ENCODE measurements at places on chromosomes 13 and 19.

- DNase-seq = no peak
Measured at GRCh38 chr13:99154064-99154463, 46.6 kb upstream of the UBAC2 start.

DNA sequence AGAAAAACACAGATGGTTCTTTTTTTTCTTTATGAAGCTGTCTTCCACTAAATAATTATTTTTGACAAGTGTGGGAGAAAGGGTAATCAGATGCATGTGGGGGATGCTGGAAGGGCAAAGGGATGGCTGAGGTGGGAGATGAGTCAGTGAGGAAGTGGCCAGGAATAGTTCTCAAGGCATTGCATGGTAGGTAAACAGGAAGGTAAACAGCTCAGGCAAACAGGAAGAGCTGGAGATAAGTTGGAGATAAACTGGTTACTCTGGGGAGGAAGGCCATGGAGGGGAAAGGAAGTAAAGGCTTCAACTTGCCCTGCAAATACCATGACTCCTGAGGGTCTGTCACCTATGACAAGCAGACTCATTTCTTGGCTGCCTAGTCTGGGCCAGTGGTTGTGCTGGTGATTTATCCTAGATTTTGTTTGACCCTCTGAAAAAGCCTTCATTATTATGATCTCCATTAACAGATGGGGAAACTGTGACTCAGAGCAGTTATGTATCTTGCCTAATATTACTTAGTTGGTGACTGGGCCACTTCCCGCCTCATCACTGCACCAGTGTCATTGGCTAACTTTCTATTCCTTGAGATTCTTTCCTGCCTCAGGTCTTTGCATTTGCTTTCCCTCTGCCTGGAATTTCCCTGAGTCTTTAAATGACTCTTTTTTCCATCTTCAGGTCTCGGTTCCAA lies 17.1 kb downstream of the ACTL9 start:
- DNase-seq = no peak

- DNase-seq = no peak
Measured at GRCh38 chr19:55345818-55346724, 6.4 kb downstream of the KMT5C start.

GRCh38 chr19:40601134-40601974 lies at the start of gene LTBP4:
LTBP4 (plus strand) TSS chr19:40601369; CDS start chr19:40601388, 19 bp downstream.
- peak; percentile 34 for DNase-seq

- DNase-seq = no peak
Measured at GRCh38 chr19:53394522-53394973, 401 bp upstream of the ZNF765 start.

DNA sequence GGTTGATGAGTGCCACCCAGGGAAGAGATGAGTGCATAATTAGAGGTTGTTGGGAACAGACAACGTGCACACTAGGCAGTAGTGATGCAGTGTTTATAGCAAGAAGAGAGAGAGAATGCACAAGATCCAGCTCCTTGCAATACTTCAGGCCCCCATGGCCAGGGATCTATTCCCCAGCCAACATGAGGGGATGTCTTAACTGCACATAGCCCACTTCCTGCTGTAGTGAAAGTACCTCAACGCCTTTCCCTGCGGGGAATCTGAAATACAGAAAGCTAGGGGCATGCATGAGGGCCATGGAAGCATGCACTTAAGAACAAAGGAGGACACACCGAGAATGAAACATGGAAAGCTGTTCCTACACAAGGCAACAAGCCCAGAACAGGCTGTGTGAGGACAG lies 636.7 kb upstream of the GPC6 start:
- DNase-seq = no peak

GRCh38 chr13:49938314-49938713 lies 2.2 kb upstream of the SPRYD7 start:
- no peak for DNase-seq

- DNase-seq = no peak
Measured at GRCh38 chr13:68261105-68261504, 1031.0 kb upstream of the PCDH9 start.

DNA sequence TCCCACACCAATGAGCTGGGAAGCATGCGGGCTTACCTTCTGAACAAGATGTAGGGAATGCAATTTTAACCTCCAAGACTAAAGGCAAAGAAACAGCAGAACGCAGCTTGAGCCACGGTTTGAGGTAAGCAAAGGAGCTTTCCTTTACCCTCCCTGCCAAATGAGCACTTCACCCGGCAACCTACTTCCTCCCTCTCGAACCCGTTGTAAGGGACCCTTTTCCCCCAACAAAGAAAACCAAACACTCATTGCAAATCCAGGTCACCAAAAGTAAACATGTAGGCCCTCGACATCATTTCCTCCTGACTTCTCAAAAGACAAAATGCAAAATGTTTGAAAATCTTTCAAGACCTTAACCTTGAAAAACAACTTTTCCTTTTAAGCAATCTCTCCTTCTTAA lies 65.3 kb downstream of the ABCC4 start:
- no peak for DNase-seq

GRCh38 chr13:48853728-48854102 lies 122.0 kb upstream of the FNDC3A start:
- no peak for DNase-seq

DNA sequence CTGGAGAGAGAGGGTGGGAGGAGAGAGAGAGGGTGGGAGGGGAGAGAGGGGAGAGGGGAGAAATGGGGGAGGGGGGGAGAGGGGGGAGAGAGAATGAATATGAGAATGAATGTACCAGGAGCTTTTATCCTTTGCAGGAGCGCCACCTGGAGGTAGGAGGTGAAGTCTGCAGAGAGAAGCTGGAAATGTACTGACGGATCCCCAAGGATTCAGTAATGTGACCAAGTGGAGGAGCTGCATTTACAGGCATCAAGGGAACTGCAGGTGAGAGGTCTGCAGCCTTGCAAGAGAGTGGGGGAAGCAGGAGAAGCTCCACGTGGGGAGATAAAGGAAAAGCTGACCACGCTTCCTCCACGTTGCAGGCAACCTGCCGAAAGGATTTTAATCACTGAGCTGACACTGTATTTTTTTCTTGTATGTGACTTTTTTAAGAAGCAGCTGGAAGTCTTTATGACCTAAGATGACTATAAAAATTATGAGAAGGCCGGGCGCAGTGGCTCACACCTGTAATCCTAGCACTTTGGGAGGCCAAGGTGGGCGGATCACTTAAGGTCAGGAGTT lies 33.7 kb downstream of the VSTM1 start:
- DNase-seq = peak; percentile 42

DNA sequence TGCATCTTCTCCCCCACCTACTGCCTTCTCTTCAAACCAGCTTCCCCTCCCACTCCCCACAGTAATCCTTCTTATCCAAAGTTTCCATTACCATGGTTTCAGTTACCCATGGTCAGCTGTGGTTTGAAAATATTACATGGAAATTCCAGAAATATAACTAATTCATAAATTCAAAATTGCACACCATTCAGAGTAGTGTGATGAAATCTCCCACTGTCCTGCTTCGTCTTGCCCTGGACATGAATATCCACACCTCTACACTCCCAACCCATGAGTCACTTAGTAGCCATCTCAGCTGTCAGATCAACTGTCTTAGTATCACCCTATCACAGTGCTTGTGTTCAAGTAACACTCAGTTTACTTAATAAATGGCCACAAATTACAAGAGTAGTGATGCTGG lies 3.8 kb upstream of the KCTD12 start:
- no peak for DNase-seq

- DNase-seq = no peak
Measured at GRCh38 chr13:111202745-111203144, 87.6 kb downstream of the ARHGEF7 start.

Data from stimulated activated CD4-positive, alpha-beta T cell treated with anti-CD3 and anti-CD28 coated beads, Interleukin-12 subunit alpha, Interleukin-12 subunit beta, amount 100 ng/mL, for 4 hours (primary cell).